Fibroblast of mammary gland (primary cell): ENCODE measurements at places on chromosomes 1 and 21.
A peak's percentile ranks its signal among the peaks of the same experiment; 100 is the strongest.

GRCh38 chr1:208030288-208031091, 119.6 kb upstream of the CD34 start:
- DNase-seq: peak; percentile 34

- peak; percentile 39 for DNase-seq
Measured at GRCh38 chr1:32780628-32781234, 36.4 kb downstream of the YARS1 start.

DNA sequence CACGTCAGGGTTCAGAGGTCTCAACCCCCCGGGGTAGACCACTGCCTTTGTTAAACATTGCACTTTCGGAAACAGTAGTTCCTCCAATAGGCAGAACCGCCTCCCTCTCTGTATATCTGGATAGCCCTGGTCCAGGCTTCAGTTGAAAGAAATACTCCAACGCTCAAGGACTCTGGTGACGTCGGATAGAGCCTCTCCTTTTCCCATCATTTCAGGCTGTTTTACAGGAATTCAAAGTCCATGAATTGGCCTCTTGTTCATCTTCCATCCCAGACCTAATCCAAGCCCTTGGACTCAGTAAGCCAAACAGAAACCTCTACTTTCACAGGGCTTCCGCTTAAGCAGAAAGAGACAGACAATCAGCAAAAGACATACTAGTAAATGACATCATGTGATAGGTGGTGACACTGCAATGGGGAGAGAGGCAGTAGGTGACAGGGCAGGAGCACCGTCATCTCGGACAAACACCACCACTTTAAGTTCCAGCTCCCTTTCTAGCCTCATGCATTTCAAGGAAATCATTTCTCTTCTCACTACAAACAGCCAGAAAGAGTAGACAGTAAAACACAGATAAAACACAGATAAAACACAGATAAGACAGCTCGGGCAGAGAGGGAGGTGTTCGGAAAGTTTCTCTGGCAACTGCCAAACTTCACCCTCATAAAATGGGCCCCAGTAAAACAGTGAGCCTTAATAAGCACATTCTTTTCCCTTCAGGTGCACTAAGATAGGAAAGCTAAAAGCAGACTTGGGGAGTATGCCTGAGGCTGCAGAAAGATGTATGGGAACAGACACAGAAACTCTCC, 2.3 kb upstream of the PLA2G2A start:
- no peak for DNase-seq

GRCh38 chr1:58149271-58149812, 397.2 kb downstream of the OMA1 start:
- no peak for DNase-seq

- no peak for DNase-seq
Measured at GRCh38 chr21:21668198-21668597, 670.0 kb downstream of the NCAM2 start.

- no peak for DNase-seq
Measured at GRCh38 chr1:203112475-203112874, 15.1 kb upstream of the ADORA1 start.

GRCh38 chr1:206503591-206504362, 3.6 kb upstream of the RASSF5 start:
- DNase-seq: peak; percentile 100

DNA sequence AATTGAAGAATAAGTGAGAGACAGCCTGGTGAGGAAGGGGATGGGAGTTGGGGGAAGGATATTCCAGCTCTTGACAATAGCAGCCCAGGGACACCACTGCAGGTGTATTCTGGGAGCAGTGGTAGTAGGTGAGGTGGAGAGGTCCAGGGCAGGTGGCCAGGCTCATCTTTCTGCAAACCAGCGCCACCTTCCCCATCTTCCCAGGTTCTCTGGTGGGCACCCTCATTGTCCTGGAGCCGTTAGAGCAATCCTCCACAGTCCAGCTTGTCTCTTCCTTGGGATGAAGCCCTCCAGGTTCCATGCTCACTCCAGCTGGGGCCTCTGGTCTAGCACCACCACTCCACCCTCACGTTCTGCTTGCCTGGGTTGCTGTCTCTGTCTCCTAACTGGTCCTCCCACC, 97.0 kb downstream of the IER5 start:
- DNase-seq: no peak

- DNase-seq: no peak
Measured at GRCh38 chr1:48442864-48443619, 29.0 kb downstream of the SPATA6 start.

GRCh38 chr21:16022116-16022515, 292.3 kb downstream of the USP25 start:
- DNase-seq: no peak

DNA sequence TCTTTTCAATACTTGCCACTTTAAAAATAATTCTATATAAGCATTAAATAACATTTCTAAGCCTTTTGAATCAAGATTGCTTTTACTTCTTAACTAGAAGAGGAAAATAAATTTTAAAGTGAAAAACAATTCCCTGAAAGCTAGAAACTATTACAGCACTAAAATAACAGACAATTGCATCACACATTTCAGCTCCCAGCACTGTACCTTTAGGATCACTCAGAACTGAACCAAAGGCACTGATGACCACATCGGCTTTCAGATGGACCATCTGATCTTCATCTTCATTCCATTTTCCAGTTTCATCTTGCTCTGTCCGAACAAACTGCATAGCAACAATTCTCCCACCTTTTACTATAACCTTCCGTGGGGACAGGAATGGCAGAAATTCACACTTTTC, 347.3 kb downstream of the DPYD start:
- DNase-seq: peak; percentile 11

- DNase-seq: no peak
Measured at GRCh38 chr1:61322769-61323168, 240.4 kb downstream of the NFIA start.

DNA sequence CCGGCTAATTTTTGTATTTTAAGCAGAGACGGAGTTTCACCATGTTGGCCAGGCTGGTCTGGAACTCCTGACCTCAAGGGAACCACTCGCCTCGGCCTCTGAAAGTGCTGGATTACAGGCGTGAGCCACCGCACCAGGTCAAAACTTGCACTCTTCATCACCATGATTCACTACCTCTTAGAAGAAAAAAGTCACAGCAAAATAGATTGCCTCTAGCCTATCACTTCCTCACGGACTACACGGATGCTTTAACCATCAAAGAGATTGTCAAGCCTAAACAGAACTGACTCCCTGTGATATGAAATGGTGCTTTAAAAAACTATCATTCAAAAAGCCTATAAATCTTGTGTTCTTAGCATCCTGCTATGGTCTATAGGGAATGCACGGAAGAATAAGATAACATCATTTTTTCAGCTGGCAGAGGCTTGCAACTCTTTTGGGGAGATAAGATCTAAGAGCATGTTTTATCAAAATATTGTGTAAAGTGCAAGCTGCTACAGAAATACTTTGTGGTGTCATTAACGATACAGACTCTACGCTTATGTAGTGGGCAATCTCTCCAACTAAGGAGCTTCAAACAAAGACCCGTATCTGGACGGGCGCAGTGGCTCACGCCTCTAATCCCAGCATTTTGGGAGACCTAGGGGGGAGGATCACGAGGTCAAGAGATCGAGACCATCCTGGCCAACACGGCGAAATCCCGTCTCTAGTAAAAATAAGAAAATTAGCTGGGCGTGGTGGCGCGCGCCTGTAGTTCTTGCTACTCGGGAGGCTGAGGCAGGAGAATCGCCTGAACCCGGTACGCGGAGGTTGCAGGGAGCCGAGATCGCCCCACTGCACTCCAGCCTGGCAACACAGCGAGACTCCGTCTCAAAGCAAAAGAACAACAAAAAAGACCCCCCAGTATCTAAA, 966 bp downstream of the TFB2M start:
- peak; percentile 45 for DNase-seq
